ENCODE measurements at places on chromosomes 6 and 20. TPM values are rescaled to one million over a fixed set of nuclear protein-coding genes. Genes with fewer than 3 reads are reported as not detected.

LSM14B gene
- 34.9 TPM for total RNA-seq

SPINT4 gene
- total RNA-seq: not detected

GNMT gene
- total RNA-seq: not detected

SLC52A3 gene
- 0.46 TPM for total RNA-seq

ZFP64 gene
- 13.1 TPM for total RNA-seq

MAP3K7 gene
- total RNA-seq: 29.6 TPM

POPDC3 gene
- total RNA-seq: 75.9 TPM

ULBP2 gene
- 0.69 TPM for total RNA-seq

VWA7 gene
- 0.15 TPM for total RNA-seq

NFATC2 gene
- total RNA-seq: 0.73 TPM

PGC gene
- total RNA-seq: not detected
